Jurkat, Clone E6-1 (cell line): ENCODE measurements at places on chromosomes 3 and 15.

DNA sequence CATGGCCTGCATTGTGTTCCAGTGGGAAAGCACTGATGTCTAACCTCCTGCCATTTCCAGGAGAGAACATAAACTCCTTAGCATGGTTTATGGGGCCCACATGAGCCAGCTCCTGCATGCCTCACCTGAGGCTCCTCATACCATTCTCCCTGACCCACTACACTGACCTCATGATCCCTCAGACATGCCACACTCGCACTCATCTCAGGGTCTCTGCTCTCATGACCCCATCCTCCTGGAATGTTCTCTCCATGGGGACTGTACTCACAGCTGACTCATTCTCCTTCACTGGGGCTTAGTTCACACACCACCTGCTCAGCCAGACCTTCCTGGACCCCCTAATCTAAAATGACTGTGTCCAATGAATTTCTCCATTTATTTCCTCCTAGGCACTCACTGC, 4.0 kb upstream of the LMCD1 start:
- no peak for DNase-seq

DNA sequence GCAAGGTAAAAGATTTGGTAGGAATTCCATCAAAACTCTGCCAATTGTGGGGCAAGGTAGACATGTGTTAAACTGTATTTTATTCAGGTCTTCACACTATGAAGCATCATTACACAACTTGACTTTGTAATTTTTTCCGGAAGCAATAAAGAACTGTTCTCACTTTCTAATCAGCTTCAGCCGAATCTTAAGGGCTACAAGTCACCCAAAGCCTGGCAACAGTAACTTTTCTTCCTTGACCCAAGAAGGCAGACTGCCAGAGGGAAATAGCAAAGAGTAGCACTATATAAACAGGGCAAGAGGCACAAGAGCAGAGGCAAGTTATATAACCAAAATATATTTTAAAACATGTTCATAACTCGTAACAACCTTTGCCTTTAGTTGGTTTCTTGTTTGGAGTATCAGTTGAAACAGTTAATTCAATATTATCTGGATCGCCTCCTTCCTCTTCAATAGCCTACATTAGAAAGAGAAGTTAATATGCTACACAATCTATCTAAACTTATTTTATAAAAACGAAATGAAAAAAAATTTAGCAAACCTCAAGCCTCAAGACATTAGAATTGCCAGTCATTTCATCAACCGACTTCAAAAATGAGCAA, 1.4 kb downstream of the SLTM start:
- no peak for DNase-seq

DNA sequence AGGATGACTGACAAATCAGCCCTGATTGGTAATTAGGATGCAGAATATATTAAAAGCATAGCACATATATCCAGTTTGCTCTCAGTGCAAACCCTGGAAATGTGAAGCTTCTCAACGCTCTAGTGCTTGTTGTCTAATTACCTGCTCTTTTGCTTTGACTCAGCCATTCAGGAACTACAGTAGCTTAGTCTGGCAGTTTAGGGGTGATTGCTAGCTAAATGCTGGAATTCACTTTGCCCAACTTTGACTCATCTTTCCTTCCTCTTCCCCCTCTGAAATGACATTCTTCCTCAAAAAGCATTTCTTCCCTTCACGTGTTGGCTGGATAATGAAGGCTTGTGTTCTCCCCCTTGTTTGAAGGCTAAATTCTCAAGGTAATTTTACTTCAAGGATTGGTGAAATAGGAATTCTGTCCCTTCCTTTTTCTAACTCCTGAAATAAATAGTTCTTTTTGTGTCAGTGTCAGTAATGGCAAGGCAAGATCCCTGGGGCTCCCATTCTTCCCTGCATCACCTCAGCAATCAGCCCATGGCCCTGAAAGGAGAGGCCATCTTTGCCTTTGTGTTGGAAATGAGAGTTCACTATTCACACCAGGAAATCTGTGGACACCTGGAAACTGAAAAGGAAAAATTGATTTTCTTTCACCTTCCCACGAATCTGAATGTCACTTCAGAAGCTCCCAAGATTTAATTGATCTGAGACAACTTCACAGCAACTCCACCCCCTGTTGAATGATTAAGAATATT, 103.6 kb downstream of the ECT2 start:
- DNase-seq, result no peak

DNA sequence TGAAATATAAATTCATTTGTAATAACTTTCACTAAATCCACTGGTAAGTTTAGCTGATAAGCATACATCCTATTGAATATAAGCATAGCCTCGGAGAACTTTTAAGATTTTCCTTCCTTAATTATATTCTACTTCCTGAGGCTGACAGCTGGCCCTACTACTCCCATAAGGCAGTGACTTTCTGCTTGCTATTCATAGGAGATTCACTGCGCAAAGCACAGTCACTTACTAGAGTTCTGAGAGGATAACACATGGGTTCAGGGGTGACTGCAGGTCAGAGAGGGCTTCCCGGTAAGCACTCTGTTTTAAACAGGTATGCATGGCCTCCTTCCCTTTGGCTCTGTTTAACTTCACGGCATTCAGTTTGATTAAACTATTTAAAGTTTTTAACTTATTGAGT, 75.8 kb downstream of the FAIM start:
- DNase-seq, result no peak

DNA sequence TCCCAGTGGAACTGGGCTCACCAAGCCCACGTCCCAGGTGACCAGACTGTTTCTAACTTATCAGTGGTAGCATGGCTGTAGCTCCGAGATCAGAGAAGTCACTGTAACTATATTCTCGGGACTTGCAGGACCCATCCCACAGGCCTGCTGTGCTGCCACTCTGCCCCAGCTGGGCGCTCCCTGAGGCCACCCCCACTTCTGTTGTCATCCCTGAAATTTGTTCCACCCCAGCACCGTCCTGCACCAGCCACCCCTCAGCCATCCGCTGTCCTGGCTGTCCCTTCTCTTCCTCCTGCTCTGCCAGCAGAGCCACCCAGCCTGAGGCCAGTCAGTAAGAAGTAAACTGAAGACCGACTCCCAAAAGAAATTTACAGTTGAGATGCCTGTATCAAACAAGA, 33.0 kb upstream of the VILL start:
- DNase-seq, result no peak

DNA sequence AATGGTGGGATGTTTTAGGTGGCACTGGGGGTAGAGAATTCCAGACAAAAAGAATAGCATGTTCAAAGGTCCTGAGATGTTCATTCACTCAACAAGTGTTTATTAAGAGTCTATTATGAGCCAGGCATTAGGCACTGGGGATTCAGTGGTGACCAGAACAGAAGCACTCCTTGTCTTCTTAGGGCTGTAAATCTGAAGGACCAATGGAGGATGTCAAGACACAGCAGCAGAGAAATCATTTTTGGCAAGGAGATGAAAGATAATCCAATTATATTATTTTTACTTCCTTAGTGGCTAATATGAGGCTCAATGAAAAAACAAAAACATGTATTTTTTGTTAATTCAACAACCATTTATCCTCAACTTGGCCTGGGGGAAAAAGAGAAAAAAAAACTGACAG, 218.5 kb downstream of the SLC9A9 start:
- DNase-seq, result no peak

DNA sequence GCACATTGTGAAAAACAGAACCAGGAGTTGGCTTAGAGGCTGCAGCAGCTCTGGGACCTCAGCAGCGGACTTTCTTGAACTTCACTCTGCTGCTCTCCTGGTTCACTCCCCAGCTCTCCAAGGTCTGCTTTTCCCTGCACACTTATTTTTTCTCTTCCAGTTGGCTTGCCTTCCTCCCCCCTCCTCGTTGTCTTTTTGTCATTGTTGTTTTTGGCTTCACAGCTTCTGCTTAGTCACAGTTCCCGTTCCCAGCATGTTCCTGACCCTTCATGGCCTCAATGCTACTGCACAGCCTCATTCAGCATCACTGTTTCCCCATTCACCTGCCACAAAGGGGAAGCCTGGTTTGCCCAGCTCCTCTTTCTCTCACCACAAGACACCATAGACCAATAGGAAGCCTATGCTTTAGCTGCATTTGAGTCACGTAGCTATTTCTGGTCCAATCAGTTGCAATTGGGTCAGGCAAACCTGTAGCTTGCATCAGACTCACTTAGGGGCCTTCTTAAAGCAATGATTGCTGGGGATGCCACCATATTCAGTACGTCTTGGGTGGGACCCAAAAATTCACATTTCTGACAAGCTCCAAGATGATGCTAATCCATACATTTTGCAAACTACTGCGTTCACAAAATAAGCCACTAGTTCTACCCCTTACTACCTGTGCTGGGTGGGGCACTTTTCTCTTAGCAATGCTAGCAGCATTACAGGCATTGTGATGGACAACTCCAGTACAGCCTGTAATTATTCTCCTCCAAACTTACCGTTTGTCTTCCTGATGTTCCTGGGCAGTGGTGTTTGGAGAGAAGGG, 7.8 kb upstream of the SUMF1 start:
- DNase-seq, result peak; percentile 14

- DNase-seq, result no peak
Observed at GRCh38 chr3:53996141-53996874, 104.6 kb upstream of the SELENOK start.

- peak; percentile 28 for DNase-seq
Observed at GRCh38 chr3:115325539-115325938, 178.5 kb upstream of the ZBTB20 start.
